ENCODE measurements at places on chromosomes 11 and 22.

- DNase-seq = no peak
These were observed 32.5 kb downstream of the PLEKHA7 start for GRCh38 chr11:16981651-16982194.

DNA sequence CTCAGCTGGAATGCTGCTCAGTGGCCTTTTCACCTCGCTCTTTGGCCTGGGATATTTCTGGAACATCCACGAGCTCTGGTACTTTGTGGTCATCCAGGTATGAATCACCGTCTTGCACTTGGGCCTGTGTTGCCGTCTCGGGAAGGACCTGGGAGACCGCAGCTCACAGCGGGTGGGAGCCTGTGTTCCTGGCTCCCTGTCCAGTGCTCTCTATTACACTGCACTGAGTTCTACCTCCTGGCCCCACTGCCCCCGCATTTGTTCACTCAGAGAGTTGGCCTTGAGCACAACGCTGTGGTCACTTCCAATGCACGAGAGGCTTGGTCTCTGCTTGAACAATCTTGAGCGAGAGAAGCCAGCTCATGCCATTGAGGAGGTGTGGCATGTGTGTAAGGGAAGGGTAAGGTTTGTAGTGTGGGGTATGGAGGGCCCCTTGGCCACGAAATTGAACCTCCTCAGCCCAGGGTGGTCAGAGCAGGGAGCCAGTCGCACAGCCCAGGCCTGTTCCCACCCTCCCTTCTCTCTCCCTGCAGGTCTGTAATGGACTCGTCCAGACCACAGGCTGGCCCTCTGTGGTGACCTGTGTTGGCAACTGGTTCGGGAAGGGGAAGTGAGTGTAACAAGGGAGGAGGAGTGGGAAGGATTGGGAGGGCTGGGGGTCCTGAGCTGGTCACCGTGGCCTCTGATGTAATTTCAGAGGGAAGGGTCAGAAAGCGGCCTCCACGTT, 16.2 kb downstream of the SLC37A2 start:
- no peak for DNase-seq

DNA sequence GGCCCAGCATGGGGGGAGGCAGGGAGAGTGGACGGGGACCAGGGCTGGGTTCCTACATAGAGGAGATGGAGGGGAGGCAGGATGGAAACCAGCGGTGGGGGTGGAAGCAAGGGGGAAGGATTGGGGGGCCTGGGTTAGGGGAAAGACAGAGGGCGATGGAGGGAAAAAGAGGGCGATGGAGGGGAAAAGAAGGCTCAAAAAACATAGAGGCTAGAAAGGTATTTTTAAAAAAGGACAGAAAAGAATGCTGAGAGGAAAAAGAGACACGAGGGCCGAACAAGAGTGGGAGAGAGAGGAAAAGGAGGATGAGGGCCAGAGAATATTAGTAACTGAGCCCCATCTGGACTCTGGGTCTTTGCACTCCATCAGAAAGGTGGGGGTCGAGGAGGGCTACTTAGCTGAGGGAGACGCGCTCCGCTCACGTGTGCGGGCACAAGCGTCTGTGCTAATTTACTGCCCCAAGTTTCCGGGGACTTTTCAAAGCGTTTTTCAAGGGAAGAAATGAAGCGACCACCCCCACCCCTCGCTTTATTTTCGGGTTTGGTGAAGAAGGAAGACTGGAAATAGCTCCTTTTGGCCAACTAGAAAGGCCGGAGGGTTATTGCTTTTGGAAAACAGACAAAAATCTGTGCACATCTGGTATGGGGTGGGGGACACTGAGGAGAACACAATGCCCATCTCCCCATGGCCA, 14.5 kb downstream of the PAX6 start:
- DNase-seq = no peak

GRCh38 chr22:28331695-28332094, 347.9 kb downstream of the TTC28 start:
- DNase-seq = no peak

- DNase-seq = no peak
These were observed 386.6 kb upstream of the NARS2 start for GRCh38 chr11:78961247-78961646.

- peak; percentile 86 for DNase-seq
These were observed 929 bp upstream of the RHOG start for GRCh38 chr11:3841426-3842350.

DNA sequence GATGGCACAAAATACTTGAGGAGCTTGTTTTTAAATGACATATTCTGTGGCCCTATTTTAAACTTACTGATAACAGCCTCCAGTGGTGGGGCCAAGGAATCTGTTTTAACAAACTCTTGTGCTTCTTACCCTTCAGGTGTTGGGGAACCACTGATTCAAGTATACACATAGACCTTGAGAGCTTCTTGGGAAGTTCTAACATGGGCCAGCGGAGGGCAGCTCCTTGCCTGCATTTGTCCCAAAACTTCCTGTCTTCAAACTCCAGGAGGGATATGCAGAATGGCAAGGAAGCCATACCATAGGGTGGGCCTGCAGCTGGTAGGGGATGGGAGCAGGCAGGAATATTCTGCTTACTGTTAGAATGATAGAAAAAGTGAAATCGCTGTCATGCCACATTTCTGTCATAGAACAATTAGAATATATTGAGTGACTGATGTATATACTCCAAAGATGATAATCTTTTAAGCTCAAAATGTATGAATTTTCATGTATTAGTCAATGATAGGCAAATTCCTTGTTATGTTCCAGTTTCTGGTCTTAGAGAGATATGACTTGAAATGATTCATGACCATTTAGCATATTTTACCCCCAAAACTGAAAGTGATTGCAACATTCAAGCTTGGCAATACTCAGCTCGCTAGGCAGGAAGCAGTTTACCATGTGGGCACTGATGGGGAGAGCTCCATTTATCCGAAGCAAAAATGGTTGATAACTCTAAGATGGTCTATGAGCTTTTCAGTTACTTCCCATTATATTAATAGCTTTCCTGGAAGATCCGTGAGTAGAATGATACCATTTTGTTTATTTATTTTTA, 9.2 kb downstream of the EXT2 start:
- DNase-seq = no peak

- DNase-seq = no peak
These were observed 90.9 kb upstream of the IGLL5 start for GRCh38 chr22:22796724-22797123.

- DNase-seq = peak; percentile 49
These were observed 53.0 kb upstream of the RDX start for GRCh38 chr11:110349138-110349996.

DNA sequence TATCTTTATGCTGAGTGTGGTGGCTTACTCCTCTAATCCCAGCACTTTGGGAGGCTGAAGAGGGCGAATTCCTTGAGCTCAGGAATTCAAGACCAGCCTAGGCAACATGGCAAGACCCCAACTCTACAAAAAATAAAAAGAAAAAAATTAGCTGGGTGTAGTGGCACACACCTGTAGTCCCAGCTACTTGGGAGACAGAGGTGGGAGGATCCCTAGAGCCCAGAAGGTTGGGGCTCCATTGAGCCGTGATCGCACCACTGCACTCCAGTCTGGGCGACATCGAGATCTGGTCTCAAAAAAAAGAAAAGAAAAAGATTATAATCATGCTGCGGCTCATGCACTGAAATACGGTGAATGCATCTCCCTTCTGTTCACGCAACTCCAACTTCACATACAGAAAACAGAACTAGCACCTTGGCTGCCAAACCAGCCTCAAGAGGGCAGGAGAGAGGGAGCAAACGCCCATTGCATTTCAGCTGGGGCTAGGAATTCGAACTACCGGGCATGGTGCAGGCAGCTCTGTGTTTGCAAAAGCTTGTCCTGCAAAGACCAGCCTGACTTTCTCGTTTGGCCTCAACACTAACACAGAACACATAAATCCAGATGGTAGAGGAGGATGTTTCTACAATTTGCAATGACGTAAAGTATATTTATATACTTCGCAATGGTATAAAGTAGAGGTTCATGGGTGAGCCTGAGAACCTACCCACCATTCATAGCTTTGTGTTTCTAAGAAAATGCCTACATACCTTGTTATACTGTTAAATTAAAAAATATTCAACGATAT, 6.3 kb upstream of the SYNGR1 start:
- DNase-seq = no peak
